Femur (tissue), 1 donor: ENCODE measurements at places on chromosomes 1 and 21.

GRCh38 chr1:155043301-155043702, 7.8 kb upstream of the ADAM15 start:
- no peak for DNase-seq

GRCh38 chr1:84090447-84091245, 53.4 kb upstream of the PRKACB start:
- no peak for DNase-seq

DNA sequence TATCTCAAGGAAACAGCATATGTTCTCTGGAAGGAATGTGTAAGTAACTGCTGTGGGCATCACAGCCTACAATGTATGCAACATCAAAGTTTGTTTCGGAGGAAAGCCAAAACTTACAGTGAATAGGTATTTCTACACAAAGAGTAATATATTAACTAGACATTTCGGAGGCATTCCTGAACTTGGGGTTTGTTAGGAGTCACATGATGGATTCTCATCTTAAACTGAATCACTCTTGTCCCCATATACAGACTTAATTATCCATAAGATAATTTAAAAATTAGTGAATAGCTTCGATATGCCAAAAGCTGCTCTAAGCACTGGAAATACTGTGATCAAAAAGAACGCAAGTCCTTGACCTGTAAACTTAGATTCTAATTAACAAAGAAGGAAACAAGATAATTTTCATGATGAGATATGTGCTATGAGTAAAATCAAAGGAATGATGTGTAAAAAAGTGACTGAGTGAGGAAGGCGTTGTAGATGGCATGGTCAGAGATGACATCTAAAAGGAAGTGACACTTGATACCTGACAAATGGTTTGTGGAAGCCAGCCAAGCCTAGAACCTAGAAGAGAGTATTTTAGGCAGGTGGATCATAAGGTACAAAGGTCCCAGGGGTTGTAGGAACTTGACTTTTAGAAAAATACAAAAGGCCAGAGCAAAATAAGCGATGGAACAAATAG, 273.1 kb downstream of the MRPL39 start:
- DNase-seq: no peak

DNA sequence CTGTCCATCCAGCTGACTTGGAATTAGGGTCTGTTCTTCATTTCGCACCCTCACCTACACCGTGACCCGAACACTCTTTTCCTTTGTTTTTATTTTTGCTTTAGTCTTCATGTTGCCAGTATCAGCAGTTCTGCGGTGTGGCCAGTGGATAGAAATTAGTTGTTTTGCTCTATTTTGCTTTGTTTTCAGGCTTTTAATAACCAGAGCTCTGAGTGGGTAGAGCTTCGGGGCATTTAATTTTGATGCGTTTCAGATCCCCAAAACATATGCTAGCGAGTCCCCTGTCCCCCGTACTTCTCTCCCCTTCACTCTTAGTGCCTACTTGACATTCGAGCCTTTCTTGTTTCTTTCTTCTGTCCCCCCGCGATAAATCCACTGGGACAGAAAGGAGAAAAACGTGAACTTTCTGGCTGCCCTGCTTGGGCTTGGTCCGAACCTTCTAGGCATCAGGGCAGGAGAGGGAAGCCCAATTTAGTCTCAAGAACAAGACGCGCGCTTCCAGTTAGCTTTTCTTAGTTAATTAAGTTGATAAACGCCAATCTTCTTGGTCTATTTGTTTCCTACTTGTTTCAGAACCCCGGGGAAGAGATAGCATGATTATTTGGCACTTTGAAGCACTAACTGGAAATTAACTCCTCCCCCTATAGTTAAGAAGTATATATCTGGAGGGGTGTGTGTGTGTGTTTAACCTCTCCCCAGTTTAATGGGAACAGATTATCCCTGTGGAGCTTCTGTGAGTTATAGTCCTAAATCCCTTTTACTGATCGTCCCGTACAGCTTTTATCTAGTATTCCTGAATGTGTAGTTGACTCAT, 839 bp downstream of the SWT1 start:
- no peak for DNase-seq

DNA sequence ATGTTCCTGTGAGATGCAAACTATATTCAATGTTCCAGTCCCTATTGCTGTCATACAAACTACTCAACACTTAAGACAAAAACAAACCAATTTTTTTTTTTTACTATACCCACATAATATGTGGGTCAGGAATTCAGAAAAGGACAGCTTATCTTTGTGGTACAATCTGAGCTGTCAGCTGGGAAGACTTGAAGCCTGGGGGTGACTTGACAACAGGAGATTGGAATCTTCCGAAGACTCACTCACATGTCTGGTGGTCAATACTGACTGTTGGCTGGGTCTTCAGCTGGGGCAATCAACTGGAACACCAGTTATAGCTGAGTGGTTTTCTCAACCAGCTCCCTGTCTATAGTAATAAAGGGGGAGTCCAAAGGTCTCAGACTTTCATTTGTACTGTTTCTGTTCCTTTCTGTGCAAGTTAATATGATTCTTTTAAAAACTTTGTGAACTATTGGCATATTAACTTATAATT, 81.7 kb upstream of the ATP1B1 start:
- no peak for DNase-seq

- no peak for DNase-seq
Observed at GRCh38 chr1:187032316-187032981, 203.7 kb downstream of the PLA2G4A start.

GRCh38 chr1:53365437-53366063, 37.7 kb upstream of the LRP8 start:
- no peak for DNase-seq

DNA sequence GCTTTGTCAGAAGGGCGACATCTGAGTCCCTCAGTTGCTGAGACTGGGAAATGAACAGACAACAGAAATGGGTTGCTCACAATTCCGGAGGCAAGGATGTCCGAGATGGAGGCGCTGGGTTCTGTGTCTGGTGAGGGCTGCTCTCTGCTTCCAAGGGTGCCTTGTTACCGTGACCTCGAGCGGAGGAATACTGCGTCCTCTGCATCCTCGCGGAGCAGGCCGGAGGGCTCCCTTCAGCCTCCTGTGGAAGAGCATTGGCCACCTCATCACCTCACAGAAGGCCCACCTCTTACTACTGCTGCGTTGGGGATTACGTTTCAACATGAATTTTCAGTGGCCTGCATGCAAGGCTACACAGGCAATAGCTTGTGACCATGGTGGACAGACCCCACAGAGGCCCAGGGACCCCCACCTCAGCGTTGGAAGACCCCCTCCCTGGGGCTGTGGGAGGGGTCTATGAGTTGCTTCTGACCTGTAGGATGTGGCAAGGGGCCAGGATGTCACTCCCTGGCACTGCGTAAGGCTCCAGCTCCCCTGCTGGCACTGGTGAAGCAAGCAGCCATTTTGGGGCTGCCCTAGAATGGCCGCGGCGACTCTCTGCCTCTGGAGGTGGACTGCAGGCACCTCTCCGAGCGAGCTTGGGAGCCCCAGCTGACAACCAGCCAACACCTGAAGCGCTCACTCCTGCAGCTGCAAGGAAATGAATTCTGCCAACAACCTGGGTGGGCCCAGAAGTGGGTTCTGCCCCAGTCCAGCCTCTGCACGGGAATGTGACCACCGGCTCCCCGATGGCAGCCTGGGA, 36.3 kb upstream of the COL6A1 start:
- no peak for DNase-seq

DNA sequence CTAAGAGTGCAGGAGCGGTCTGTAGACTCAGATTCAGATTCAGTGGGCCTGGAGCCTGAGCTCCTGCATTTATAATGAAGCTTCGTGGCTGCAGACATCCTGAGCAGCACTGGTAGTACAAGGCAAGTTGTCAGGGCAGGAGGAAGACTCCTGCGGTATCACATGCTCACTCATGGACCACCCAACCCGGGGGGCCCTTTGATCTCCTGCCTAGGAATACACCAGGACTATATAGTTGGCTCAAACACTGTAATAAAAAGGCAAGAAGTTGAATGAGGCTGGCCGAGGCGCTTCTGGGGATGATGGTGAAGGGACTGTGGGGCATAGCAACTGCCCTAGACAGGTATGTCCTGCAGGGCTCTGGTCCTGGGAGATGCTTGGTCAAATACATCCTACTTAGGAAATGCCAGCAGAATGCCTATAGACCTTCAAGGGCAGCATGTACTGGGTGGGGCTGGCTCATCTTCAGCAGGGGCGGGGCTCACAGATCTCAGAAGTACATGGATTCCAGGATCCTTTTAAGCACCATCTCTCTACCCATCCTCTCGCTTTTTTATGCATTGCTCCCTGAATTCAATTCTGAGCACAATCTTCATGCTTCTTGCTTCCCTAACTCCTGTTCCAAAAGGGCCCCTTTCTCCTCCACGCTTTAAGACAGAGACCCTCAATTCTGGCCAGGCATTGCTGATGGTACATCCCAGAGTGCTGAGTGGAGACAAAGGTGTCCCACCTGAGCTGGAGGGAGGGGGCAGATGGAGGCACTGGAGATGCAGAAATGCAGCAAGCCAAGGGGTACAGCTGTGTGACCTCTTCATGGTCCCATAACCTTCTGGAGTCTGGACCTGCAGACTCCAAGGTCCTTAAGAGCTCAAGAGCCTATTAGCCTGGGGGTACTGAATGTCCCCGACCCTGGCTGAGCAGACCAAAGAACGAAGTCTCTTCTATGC, 2.1 kb upstream of the RAP1GAP start:
- DNase-seq: no peak

DNA sequence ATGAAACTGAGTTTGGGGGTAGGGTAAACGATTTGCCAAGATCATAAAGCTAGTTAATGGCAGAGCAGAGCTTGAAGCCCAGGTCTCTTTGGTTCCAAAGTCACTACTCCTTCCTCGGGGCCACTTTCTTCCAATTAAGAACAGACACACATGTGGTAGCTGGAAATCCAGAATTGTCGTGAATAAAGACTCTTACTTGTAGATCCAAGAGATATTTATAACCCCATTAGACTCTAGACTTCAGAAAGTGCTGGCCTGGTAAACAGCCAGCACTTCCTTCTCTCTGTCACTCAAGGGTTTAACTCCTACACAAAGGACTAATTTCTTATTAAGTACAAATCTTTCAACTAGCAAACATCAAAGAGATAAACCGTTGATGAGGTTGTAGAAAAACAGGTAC, 2.7 kb downstream of the FAM163A start:
- no peak for DNase-seq

GRCh38 chr1:232044728-232045127, 418.1 kb downstream of the DISC1 start:
- no peak for DNase-seq

DNA sequence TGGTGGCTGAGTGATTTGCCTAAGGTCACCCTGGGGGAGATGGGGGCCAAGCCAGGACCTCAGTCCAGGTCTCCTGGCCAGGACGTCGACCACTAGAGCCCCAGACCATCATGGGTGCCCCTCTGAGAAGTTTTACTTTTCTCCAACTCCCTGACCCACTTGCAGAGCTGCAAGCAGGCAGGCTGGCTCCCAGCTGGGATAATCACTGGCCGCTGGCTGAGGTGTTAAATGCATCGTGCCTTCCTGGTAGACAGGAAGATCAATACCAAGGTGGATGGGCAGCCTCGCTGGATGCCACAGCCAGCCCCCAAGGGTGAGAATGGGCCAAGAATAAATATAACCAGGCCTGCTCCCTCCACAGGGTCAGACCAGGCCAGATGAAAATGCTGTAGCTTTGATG, 106.2 kb downstream of the EPHB2 start:
- DNase-seq: no peak

DNA sequence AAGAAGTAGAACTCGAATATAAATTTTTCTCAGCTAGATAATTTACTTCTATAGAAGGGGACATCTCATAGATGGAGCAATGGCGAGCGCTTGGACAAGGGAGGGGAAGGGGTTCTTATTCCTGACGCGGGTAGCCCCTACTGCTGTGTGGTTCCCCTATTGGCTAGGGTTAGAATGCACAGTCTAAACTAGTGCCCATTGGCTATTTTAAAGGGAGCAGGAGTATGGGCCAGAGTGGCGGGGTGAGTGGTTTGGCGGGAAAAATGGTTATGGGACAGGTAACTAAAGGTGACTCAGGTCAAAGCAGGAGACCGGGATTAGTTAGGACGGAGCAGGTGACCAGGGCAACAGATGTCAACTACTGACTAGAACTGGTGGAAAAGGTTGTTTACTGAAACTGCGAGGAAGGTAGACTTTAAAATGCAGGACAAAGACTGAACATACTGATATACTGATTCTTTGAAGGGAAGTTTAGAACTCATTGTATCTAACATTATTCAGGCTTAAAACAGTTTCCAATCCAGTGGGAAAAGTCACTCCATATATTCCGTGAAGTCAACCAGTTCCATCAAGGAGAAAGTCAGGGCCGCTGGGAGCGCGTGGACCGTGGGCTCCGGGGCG, 940 bp upstream of the ATAD3A start:
- DNase-seq: no peak

DNA sequence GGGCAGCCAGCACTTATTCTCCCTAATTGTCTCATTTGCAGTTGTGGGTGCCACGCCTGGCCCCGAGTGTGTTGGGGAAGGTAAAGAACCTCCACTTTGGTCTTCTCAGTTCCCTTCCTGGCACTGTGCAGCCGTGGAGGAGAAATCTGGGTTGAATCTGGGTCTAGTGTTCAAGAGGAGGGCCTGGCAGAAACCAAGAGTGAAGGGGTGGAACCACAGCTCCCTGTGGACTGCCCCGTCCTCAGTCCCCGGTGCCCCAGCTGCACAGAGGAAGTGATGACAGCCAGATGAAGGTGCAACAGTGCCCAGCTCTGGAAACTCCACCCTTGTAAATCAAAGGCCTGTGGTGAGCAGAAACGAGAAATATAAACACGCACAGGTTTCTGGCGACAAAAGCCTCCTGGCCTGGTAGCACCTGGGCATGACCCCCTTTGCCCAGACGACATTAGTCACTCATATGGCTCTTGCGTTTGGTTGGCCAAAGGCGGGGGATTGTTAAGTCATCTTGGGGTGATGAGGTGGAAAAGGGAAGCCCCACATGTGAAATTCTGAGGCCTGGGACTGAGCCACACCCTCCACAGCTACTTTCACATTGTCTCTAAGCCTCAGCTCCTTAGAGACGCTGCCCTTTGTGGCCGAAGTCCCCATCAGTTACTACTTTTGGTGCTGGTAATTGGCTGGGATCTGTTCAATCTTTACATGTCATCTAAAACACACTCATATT, 4.2 kb upstream of the ECE1 start:
- peak; percentile 60 for DNase-seq

GRCh38 chr1:156643049-156643777, 1.3 kb downstream of the BCAN start:
- no peak for DNase-seq

DNA sequence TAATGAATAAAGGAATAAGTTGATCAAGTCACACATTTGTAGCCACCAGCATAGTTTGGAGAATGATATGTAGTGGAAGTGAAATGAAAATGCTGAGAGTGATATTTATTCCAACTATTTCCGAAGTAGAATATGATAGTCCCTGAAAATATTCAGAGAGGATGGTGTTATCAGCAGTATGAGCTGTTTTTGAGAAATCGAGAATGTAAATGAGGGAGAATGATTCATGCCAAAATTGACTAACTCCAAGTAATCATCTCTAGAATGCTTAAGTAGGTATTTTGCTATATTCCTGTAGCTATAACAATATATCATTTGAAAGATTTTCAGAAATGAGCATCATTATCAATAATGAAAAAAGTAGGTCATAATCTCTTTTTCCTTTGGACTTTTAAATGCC, 178.9 kb downstream of the PDE4B start:
- no peak for DNase-seq

GRCh38 chr1:205907794-205908193, 35.5 kb downstream of the SLC26A9 start:
- no peak for DNase-seq
